ENCODE measurements at places on chromosomes 3 and 15. TPM values are rescaled to one million over a fixed set of nuclear protein-coding genes. Genes with fewer than 3 reads are reported as not detected.
A peak's percentile ranks its signal among the peaks of the same experiment; 100 is the strongest.

PLCH1 gene
- polyA plus RNA-seq = 6.2 TPM

HRG gene
- not detected for polyA plus RNA-seq

GRCh38 chr3:134308350-134308891 is 57.8 kb upstream of the RYK start:
- DNase-seq = peak; percentile 88

DNA sequence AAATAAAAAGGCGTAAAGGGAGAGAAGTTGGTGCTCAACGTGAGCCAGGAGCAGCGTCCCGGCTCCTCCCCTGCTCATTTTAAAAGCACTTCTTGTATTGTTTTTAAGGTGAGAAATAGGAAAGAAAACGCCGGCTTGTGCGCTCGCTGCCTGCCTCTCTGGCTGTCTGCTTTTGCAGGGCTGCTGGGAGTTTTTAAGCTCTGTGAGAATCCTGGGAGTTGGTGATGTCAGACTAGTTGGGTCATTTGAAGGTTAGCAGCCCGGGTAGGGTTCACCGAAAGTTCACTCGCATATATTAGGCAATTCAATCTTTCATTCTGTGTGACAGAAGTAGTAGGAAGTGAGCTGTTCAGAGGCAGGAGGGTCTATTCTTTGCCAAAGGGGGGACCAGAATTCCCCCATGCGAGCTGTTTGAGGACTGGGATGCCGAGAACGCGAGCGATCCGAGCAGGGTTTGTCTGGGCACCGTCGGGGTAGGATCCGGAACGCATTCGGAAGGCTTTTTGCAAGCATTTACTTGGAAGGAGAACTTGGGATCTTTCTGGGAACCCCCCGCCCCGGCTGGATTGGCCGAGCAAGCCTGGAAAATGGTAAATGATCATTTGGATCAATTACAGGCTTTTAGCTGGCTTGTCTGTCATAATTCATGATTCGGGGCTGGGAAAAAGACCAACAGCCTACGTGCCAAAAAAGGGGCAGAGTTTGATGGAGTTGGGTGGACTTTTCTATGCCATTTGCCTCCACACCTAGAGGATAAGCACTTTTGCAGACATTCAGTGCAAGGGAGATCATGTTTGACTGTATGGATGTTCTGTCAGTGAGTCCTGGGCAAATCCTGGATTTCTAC is at the start of gene RARB:
RARB (plus strand) TSS at position 322 of the 847 bp plus-strand sequence; CDS start at position 791, 469 bp downstream.
- peak; percentile 97 for DNase-seq

DNA sequence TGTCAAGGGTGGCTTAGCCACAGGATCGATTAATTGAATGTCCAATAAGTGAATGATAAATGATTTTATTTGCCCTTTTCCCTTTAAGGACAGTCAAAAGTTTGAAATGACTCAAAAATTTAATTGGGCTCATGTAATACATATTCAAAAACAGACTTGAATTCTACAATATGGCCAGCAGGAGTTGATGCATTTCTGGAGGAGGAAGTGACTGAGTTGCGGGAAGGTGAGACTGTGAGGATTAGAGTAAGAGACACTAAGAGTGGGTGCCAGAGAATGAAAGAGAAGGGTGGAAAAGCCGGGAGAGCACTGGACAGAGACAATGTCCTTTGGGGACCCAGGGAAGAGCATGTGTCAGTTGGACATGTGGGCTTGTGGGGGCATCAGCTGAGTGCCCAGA is 83.3 kb downstream of the MCTP2 start:
- DNase-seq = no peak

DNA sequence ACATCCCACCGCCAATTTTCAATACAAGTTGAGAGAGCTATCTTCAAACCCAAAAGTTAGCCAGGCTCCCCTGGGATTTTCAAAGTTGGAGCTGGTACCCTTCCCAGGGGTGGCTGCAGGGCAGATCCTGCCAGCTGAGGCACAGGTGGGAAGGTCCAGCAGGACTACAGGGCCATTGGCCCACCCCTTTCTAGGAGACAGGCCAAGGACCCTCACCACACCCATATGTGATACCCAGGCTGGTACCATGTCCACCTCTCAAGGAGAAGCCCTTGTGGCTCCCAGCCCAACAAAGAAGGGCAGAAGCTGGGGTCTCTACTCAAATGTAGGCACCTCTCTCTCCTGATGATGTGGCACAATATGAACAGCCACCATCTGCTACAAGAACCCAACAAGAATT is 8.0 kb downstream of the POC1A start:
- no peak for DNase-seq

DNA sequence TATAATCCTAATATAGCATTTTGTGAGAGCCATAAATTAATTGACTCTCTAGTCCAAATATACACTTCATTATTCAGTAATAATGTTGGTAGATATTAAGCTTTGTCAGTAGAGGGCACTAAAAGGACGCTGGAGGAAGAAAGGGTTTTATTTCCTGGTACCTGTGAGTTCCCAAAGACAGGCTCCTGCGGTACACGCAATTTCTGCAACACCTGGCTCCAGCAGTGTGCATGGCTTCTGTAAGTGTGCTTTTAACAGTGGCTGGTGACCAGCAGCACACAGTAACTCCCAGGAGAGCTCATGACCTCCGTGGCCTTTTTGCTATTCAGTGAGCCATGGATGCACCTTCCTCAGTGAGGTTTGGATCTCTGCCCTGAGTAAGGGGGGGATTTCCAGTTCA is 338.3 kb upstream of the ZNF385D start:
- DNase-seq = peak; percentile 53

DNA sequence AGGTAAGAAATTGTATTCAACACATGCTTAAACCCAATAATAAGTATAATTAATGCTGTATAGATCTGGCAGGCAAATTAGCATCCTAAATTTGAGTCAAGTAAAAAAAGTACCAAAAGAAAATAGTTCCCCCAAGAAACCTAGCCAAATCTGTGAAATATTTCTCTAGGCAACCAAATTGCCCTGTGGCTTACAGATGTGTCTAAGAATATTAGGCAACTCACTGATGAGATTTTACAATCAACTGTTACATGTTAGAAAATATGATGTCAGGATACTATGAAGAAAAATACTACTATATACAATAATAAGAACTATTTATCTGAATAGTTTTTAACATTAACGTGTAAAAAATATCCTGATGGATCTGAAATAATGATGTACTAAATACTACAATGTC is 397.1 kb downstream of the TIGIT start:
- DNase-seq = no peak

- no peak for DNase-seq
Measured at GRCh38 chr3:170864525-170865208, 5.3 kb downstream of the RPL22L1 start.

All from cardiac muscle cell (in vitro differentiated cells and primary cell).